Cardiac muscle cell (in vitro differentiated cells and primary cell): ENCODE measurements at places on chromosomes 5 and 9. TPM values are rescaled to one million over a fixed set of nuclear protein-coding genes. Genes with fewer than 3 reads are reported as not detected.

Gene TAF1L
- 0.09 TPM in 1 of 2 replicates, not detected in the other for total RNA-seq

Gene FAM169A
- 28.7 and 30.1 TPM in 2 replicates for total RNA-seq

Gene DMRT3
- 0.35 TPM in 1 of 2 replicates, not detected in the other for total RNA-seq

Gene IFNA2
- not detected in 2 replicates for total RNA-seq

Gene ELOVL7
- total RNA-seq, result 0.14 and 0.42 TPM in 2 replicates

Gene OR1J2
- total RNA-seq, result not detected in 2 replicates

Gene C7
- total RNA-seq, result 66.3 and 153 TPM in 2 replicates

Gene PCDHGA5
- total RNA-seq, result 1.1 and 1.2 TPM in 2 replicates

Gene RNF44
- total RNA-seq, result 45.5 and 77.6 TPM in 2 replicates

Gene MEGF9
- total RNA-seq, result 1.4 and 1.8 TPM in 2 replicates

Gene SPAAR
- 0.07 and 0.09 TPM in 2 replicates for total RNA-seq

Gene SPARC
- total RNA-seq, result 130 and 216 TPM in 2 replicates

Gene PCDHA1
- total RNA-seq, result 0.25 TPM in 1 of 2 replicates, not detected in the other

Gene LCN1
- not detected in 2 replicates for total RNA-seq

Gene BSPRY
- total RNA-seq, result 0.32 and 1.2 TPM in 2 replicates

Gene PDGFRB
- total RNA-seq, result 4.2 and 5.4 TPM in 2 replicates

Gene NR4A3
- total RNA-seq, result 0.49 and 1.5 TPM in 2 replicates

Gene FBP1
- 0.46 and 2.9 TPM in 2 replicates for total RNA-seq

Gene GZMA
- total RNA-seq, result not detected in 2 replicates

Gene HTR1A
- not detected in 2 replicates for total RNA-seq

Gene PCDHGA3
- 1.5 and 3.2 TPM in 2 replicates for total RNA-seq

Gene PLAC8L1
- not detected in 2 replicates for total RNA-seq

Gene KIF20A
- 8.6 and 106 TPM in 2 replicates for total RNA-seq

Gene FBLL1
- 0.63 and 1.2 TPM in 2 replicates for total RNA-seq

Gene SH3GL2
- total RNA-seq, result 0.06 and 0.42 TPM in 2 replicates

Gene GFPT2
- 36.0 and 37.7 TPM in 2 replicates for total RNA-seq

Gene FUT7
- total RNA-seq, result not detected in 2 replicates

Gene WDR70
- 18.2 and 22.7 TPM in 2 replicates for total RNA-seq

Gene STPG3
- 0.95 TPM in 1 of 2 replicates, not detected in the other for total RNA-seq

Gene ADGRD2
- not detected in 2 replicates for total RNA-seq

Gene FREM1
- 24.8 and 54.4 TPM in 2 replicates for total RNA-seq

Gene CCDC192
- not detected in 2 replicates for total RNA-seq

Gene ERCC8
- 9.7 and 23.9 TPM in 2 replicates for total RNA-seq

Gene ST8SIA4
- total RNA-seq, result 0.06 and 0.11 TPM in 2 replicates

Gene OR1B1
- not detected in 2 replicates for total RNA-seq

Gene ENHO
- total RNA-seq, result 3.9 and 7.6 TPM in 2 replicates

Gene TMEM215
- not detected in 2 replicates for total RNA-seq

Gene CCNI2
- not detected in 2 replicates for total RNA-seq

Gene WWC1
- 8.6 and 9.7 TPM in 2 replicates for total RNA-seq

Gene FOXD4L6
- 0.60 TPM in 1 of 2 replicates, not detected in the other for total RNA-seq

Gene MCTP1
- not detected in 2 replicates for total RNA-seq

Gene NPDC1
- total RNA-seq, result 40.8 and 65.1 TPM in 2 replicates

Gene INSL6
- not detected in 2 replicates for total RNA-seq

Gene EGFLAM
- 0.27 and 0.42 TPM in 2 replicates for total RNA-seq

Gene TSLP
- total RNA-seq, result 0.30 and 0.42 TPM in 2 replicates

Gene KIF12
- total RNA-seq, result 0.04 and 1.1 TPM in 2 replicates

Gene PCDHA11
- total RNA-seq, result 9.9 and 10.8 TPM in 2 replicates

Gene DNAH5
- under 0.01 and 0.03 TPM in 2 replicates for total RNA-seq

Gene ADAMTS13
- 12.2 and 16.9 TPM in 2 replicates for total RNA-seq

Gene PRR16
- total RNA-seq, result 2.3 and 3.8 TPM in 2 replicates
